ENCODE measurements at places on chromosomes 7 and 10.

GRCh38 chr7:37095122-37095521 lies 353.5 kb downstream of the ELMO1 start:
- DNase-seq, result no peak

GRCh38 chr10:124179308-124180043 lies 86.1 kb upstream of the CHST15 start:
- no peak for DNase-seq

DNA sequence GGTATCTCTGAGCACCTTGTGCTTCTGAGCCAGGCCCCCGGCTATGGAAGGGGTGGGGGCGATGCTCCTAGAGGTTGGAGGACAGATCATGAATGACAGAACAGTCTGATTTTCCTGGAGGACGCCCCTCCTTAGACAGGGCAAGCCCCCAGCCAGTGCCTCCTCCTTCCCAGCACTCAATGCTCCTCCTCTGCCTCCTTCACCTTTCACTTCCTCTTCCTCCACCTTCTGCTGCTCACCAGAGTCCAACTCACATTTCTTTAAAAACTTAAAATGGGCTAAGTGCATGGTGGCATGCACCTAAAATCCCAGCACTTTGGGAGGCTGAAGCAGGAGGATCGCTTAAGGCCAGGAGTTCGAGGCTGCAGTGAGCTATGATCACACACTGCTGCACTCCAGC lies 71.1 kb upstream of the CUX1 start:
- no peak for DNase-seq

- DNase-seq, result no peak
Observed at GRCh38 chr7:78222001-78222751, 423.6 kb downstream of the PHTF2 start.

DNA sequence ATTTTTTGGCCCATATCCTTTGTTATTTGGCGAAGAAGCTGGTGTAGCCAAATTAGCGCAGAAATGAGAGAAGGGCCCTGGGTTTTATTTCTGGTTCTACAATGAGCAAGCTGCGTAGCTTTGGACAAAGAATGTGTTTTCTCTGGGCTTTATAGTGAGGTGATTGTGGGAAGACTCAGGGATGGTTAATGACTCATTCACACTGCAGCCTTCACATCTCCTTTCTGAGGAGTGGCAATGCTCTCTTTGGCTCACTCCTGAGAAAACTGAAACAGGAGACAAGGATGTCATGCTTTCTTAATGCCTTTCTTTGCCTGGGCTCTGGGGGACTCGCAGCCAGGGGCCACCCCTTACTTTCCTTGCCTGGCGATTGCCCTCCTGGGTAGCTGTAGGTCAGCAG lies 271.0 kb upstream of the PODXL start:
- DNase-seq, result no peak

DNA sequence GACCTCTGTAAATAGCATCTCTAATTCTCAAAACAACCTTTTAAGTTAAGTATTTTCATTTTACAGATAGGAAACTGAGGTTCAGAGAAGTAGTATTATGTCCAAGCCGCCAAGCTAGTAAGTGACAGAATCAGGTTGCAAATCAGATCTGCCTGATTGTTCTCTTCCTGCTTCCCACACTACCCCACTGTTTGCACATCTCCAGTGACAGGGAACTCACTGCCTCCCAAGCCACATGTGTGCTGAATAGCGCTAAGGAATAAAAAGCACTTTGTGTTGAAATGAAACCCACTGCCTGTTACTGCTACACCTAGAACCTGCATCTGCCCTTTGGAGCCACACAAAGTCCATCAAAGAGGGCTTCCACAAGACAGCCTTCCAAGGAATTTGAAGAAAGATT lies 45.1 kb upstream of the WDR11 start:
- DNase-seq, result no peak

- no peak for DNase-seq
Observed at GRCh38 chr10:44467090-44467489, 82.2 kb upstream of the CXCL12 start.

DNA sequence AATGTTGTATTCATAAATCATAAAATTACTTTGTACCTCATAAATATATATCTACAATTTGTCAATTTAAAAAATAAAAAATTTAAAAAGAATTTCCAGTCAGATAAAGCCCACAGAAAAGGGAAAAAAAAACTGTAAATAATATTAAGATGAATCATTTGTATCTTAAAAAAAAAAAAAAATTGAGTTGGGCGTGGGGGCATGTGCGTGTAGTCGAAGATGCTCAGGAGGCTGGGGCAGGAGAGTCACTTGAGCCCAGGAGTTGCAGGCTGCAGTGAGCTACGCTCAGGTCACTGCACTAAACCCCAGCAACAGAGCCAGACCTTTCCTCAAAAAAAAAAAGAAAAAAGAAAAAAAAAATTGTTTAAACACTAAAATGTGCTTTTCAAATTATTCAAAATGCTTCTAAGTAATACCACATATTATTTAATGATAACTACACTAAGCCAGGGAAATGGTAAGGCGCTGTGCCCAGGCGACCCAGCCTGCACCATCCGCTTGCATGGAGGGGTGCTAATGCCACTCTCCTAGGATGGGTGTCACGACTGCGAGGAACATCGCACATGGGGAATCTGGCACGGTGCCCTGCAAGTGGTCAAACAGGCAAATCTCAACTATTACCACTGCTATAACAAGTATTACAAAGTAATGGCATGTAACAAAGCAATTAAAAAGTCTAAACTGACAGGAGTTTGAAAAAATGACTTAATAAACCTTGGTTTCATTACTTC lies 15.4 kb downstream of the GLUD1 start:
- DNase-seq, result no peak

DNA sequence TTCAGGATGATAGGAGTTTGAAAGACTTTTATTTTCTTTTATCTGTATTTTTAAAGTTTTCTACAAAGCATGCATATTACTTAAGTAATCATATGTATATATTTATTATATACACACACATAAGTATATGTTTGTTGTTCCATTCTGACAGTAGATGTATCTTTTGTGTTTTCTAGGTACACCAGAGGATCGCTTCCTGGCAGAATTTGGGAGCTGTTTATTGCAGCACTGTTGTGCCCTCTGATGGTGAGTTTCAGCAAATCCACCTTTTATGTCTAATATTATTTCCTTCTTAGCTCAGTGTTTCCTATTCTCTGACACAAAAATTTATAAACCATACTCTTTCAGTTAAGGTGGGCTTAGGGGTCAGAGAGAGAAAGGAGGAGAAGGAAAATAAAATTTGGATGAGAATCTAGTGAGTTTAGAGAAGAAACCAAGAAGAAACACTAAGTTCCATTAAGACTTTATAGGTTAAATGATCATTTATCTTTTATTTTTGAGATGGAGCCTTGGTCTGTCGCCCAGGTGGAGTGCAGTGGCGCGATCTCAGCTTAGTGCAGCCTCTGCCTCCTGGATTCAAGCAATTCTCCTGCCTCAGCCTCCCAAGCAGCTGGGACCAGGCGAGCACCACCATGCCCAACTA lies 59.2 kb upstream of the OIT3 start:
- DNase-seq, result no peak

- DNase-seq, result no peak
Observed at GRCh38 chr7:139648391-139648861, 124.9 kb downstream of the CLEC2L start.

DNA sequence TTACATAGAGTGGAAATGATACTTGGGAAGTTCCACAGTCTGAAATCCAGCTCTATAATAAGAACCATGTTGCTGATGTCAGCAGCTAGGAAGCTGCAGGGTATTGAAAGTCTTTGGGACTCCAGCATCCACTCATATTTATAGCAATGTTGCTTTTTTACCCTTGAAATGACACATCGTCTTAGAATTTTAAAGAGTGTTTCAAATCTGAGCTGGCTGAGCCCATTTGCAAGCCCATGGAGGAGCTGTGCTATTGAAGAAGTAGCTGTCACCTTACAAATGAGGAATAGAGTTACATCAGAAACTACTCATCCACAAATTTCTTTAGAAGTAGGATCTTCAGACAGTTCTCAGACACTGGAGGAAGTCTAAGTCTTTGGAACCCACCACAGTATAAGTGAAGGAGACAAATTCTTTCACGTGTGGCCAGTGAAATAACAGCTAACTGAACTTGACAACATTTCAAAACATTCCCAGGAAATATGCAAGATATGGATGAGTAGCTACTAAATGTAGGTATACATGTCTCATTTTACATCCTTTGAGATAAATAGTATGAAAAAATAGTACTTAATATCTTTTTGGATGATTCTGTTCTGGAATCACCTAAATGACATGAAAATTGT lies 203.6 kb downstream of the ZNF365 start:
- no peak for DNase-seq

DNA sequence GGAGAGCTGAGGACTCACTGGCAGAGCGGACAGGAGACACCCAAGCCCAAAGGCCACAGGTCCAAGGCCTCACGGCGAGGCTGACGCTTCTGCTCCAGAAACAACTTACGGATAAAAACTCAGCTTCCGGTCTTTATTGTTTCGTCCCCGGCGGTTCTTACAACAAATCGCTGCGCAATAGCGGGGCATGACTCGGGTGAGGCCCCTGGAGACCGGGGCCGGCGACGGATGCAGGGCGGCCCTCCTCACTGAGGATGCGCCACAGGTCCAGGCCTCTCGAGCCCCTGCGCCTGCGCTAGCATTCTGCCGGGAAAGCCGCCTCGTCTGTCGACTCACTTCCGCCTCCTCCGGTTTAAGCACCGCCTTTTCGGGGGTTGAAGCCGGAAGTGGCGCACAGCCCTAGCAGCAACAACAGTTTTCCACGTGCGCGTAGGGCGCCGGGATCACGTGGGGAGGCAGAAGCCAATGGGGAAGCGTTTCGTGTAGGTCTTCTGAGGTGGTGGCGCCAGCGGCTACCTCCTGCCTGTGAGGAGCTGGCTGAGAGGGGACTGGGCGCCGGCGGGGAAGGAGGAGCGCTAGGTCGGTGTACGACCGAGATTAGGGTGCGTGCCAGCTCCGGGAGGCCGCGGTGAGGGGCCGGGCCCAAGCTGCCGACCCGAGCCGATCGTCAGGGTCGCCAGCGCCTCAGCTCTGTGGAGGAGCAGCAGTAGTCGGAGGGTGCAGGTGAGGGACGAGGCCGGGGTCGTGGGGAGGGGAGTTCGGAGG lies at the start of the genes DNAJB9 and THAP5:
Gene DNAJB9, plus strand, starts transcription at position 494 of the 765 bp plus-strand sequence. CDS start 1,853 bp downstream, outside the sequence.
Gene THAP5, minus strand, starts transcription at position 326 of the 765 bp plus-strand sequence. Its CDS starts 137 bp downstream, at position 189.
- peak; percentile 99 for DNase-seq

DNA sequence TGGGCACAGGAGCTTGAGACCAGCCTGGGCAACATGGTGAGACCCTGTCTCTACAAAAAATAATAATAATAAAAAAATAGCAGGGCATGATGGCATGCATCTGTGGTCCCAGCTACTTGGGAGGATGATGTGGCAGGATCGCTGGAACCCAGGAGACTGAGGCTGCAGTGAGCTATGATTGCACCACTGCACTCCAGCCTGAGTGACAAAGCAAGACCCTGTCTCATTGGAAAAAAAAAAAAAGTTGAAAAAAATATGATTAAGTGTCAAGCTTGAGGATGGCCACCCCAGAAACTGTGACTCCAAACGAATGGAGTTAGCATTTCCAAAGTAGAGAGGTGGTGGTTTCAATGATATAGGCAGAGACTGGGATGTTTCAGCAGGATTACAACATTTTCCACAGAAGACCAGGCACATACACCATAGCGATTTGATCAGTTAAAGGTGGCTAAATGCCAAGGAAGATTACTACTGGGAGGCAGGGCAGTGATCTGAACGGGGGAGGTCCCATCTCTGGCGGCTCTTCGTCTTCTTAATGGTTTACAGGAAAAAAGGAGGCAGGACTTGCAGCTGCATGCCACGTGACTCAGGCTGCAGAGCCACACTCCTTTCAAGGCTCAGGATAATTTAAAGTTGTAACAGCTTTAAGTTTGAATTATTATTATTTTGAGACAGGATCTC lies 250.6 kb upstream of the GALNT17 start:
- DNase-seq, result no peak

- DNase-seq, result peak; percentile 71
Observed at GRCh38 chr10:73998929-73999691, 1.2 kb downstream of the VCL start.

GRCh38 chr10:130065251-130065650 lies 45.4 kb downstream of the C10orf143 start:
- no peak for DNase-seq

GRCh38 chr7:50832744-50833143 lies 50.0 kb upstream of the GRB10 start:
- no peak for DNase-seq

DNA sequence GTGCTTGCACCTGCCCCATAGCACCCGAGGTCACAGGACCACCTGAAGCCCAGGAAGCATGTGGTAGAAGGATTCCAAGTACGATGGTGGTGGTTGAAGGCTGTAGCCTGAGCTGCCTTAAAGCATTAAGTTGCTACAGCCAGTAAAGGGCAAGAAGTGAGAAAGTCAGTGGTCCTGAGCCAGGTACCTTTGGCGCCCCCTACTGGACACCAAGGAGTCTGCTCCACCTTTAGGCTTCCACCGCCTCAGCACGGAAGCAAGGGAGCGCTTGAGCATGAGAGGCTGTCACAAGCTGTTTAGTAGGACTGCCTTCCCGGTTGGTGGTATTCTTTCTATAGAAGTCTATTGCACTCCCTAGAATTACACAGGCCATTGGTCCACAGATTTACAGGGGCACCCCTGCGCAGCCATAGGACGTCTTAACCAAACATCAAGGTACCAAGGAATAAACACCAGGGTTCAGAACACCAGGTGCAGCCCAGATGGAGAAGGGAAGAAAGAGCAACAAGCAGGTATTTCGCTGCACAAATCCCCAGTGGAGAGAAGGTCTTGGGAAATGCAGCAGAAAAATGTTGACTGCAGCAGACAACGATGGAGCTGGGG lies 2.2 kb downstream of the CRTAC1 start:
- DNase-seq, result peak; percentile 57

DNA sequence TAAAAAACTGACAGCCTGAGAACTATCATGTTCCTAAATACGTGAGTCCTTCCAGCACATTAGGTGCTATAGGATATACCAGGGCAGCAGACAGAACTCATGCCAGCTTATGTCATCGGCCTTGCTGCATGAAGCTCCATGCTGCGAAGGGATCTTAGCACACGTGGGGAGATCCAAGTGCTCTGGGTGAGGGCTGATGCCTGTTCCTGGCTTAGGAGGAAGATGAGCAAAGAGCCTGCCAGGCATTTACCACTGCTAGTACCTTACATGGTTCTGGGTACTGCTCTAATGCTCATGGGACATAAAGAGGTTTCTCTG lies 43.2 kb downstream of the SVIL start:
- DNase-seq, result no peak

DNA sequence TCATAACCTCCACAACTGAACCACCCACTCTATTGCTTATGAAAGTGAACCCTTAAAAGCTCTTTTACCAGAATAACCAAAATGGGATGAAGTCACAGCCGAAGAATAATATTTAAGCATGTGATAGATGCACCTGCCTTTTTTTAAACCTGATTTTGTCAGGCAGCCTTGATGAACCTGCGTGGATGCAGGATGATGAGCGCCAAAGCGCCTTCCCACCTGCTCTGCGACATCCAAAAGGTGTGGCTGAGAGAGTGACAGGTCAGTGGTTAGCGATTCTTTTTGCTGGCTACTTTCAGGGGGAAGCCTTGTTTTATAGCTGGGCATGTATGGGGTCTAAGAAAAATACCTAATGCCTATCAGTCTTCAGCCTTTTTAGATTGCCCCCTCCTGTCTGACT lies 157.8 kb downstream of the FANK1 start:
- no peak for DNase-seq

DNA sequence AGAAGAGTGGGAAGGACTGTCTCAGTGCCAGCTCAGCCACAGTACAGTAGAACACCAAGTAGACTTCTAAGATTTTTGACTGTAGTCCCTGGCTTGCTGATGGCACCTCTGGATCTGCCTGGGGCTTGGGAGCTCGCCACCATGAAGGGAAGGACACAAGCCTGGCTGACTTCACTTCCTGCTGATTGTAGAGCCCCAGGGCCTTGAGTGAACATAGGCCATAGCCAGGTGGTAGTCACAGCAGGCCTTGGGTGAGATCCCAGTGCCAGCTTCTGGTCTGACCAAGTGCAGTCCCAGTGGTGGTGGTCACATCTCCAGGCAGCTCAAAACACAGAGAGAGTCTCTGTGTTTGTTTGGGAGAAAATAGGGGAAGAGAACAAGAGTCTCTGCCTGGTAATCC lies 57.6 kb upstream of the HBP1 start:
- no peak for DNase-seq

Data from transverse colon (tissue), 4 donors.